ENCODE measurements at places on chromosomes 13 and 19.
A peak's percentile ranks its signal among the peaks of the same experiment; 100 is the strongest.

DNA sequence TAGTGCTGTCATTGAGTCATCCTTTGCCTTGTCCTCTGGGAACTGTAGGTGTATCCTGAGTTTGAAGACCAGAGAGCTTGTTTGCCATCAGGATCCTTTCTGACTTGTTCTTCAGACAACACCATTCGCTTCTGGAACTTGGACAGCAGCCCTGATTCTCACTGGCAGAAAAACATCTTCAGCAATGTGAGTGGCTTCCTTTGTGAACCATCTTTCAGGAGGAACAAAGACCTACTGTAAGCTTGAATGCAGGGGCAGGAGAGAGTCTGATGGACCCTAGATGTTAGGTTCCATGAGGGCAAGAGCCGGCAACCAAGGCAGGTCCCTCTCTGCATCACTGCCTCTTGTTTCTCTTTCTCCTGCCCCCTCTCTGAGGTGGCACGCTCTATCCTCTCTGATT, 26.7 kb downstream of the WDR62 start:
- DNase-seq = no peak

DNA sequence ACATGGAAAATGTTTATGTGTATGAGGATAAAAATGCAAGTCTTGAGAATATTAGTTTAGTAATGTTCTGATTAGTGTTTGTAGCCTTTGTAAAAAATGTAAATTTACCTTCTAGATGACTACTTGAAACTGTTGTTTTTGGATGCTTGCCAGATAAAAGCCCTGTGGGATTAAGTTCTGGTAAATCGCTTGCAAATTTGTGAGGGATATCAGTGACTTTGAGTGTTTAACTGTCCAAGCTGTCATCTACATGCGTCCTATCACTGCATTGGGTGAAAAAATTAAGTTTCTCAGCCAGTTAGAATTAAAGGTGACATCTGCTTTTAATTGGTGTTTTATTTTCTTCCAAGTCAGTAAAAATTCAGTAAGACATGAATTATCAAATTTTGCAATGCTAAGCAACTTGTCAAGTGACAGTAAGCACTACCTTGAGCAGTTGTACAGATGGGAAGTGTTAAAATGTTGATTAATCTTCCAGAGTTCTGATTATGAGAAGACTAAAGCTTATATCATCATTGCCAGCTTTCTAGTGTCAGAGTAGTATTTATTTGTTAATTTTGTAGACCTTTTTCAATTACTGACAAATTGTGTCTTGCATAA, 88.0 kb downstream of the PCCA start:
- no peak for DNase-seq

GRCh38 chr19:8988204-8988603, 22.0 kb downstream of the MUC16 start:
- no peak for DNase-seq

DNA sequence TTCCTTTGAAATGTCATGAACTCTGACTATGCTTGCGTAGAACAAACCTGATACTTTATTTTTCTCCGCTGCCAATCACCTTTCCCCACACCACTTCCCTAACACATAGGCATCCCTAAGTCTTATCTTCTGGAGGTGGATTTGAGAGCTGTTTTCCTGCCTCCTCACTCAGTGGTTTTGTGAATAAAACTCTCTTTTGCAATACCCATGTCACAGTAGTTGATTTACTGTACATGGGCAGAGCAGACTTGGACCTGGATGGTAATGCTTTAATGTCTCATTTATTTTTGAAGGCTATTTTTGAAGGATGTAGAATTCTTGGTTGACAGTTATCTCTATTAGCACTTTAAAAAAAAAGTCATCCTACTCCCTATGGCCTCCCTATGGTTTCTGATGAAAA, 881.8 kb downstream of the SLITRK5 start:
- DNase-seq = no peak

- no peak for DNase-seq
Observed at GRCh38 chr13:41599619-41600018, 142.3 kb downstream of the RGCC start.

GRCh38 chr13:33227927-33228647, 57.5 kb downstream of the STARD13 start:
- DNase-seq = no peak

- DNase-seq = no peak
Observed at GRCh38 chr13:41413872-41414271, 43.5 kb upstream of the RGCC start.

- DNase-seq = no peak
Observed at GRCh38 chr13:47005756-47006414, 109.0 kb upstream of the HTR2A start.

GRCh38 chr13:29782798-29783197, 67.6 kb downstream of the UBL3 start:
- no peak for DNase-seq

GRCh38 chr19:18114483-18114882, 16.9 kb downstream of the MAST3 start:
- DNase-seq = no peak

DNA sequence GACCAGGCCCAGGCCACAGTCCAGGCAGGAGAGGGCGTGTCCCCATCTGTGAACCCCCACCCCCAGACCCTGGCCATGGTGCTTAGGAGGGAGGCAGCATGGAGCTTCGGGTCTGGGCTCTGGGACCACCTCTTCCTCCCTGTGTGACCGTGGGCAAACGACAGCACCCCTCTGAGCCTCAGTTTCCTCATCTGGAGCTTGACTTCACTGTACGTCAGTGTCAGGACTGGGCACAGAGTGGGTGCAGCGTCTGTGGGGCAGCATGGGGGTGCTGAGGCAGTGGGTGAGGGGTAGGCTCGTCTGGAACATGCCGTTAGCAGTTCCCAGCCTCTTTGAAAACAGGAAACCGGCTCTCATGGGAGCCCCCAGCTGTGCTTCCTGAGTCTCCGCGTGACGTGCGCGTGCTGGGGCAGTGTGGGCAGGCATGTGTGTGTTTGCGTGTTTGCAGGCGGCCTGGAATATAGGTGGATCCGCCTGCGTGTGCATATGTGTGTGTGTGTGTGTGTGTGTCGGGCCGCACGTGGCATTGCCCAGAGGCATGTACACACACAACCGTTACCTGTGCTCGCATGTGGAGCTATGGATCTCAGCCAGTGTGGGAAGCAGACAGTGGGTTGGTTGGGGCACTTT, 15.8 kb downstream of the ARRDC2 start:
- peak; percentile 72 for DNase-seq

DNA sequence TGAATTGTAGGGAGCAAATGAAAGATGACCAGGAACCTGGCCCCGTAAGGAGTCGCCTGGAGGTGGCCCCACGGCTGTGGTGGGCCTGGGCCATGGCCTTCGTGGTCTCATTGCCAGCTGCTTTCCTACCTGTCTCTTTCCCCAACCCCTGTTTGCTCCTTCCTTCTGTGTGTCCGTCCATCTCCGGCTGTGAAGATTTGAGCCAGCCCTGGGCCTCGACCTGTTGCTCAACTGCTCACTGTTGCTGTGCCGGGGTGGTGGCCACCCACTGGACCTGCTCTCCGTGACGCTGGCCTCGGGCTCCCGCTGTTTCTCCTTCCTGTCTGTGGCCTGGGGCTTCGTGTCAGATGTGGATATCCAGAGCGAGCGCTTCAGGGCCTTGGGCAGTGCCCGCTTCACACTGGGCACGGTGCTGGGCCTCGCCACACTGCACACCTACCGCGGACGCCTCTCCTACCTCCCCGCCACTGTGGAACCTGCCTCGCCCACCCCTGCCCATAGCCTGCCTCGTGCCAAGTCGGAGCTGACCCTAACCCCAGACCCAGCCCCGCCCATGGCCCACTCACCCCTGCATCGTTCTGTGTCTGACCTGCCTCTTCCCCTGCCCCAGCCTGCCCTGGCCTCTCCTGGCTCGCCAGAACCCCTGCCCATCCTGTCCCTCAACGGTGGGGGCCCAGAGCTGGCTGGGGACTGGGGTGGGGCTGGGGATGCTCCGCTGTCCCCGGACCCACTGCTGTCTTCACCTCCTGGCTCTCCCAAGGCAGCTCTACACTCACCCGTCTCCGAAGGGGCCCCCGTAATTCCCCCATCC, 8.5 kb downstream of the DBP start:
- no peak for DNase-seq

DNA sequence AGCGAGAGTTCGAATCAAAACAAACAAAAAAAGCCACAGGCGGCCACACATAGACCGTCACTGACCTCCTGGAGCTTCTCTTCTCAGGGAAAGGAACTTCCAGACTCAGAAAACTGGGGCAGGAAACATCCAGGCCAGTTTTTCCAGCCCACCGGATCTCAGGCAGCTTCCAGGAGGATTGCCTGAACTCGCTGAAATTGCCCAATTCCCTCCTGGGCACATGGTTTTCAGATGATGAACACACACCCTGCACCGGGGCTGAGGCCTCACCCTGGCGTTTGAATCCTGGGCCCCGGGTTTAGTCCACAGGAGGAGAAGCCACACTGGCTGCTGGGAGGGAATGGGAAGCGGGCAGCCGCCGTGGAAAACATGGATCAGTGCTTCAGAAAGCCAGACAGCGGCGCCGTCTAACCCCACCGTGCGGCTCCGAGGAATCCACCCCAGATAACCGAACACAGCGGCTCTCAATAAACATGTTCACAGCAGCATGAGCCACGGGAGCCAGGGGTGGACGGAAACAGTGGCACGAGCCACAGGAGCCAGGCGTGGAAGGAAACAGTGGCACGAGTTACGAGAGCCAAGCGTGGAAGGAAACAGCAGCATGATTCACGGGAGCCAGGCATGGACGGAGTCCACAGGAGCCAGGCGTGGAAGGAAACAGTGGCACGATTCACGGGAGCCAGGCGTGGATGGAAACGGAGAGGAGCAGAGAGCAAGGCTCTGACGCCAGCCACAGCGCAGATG, 18.2 kb upstream of the PTBP1 start:
- DNase-seq = no peak

GRCh38 chr19:55723491-55723890, 14.7 kb downstream of the NLRP9 start:
- DNase-seq = no peak

- no peak for DNase-seq
Observed at GRCh38 chr19:40611096-40611495, 9.9 kb downstream of the LTBP4 start.

DNA sequence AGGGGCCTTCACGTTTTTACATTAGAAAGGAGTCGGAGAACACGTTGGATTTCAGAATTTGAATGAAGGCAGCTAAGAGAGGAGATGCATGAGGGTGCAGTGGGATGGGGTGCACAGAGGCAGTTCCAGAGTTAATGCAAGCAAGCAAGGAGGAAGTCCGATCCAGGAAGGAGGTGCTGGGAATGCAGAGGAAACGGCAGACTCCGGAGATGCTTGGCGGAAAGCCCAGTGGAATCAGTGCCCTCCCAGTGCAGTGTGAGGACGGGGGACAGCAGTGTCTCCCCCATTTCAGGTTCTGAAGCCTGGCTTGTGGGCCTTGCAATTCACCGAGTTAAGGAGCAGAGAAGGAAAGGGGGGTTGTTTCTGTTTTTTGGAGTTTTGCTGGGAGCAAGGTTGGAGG, 100.4 kb downstream of the COL4A2 start:
- no peak for DNase-seq

- no peak for DNase-seq
Observed at GRCh38 chr19:6238643-6239281, 41.0 kb downstream of the MLLT1 start.

- no peak for DNase-seq
Observed at GRCh38 chr13:23760000-23760399, 129.2 kb downstream of the MIPEP start.

GRCh38 chr13:97432232-97432916, 1.6 kb upstream of the RAP2A start:
- DNase-seq = no peak

GRCh38 chr13:83905641-83906040, 23.4 kb upstream of the SLITRK1 start:
- DNase-seq = no peak

GRCh38 chr13:42849200-42849599, 67.8 kb downstream of the FAM216B start:
- no peak for DNase-seq

- no peak for DNase-seq
Observed at GRCh38 chr13:34391076-34391475, 551.0 kb upstream of the NBEA start.

GRCh38 chr19:5218255-5218855, 122.3 kb downstream of the PTPRS start:
- no peak for DNase-seq

- DNase-seq = no peak
Observed at GRCh38 chr19:1941146-1942077, at the start of gene CSNK1G2. Gene CSNK1G2, plus strand, starts transcription at chr19:1941172. Its CDS starts 28,601 bp downstream, at chr19:1969773.

DNA sequence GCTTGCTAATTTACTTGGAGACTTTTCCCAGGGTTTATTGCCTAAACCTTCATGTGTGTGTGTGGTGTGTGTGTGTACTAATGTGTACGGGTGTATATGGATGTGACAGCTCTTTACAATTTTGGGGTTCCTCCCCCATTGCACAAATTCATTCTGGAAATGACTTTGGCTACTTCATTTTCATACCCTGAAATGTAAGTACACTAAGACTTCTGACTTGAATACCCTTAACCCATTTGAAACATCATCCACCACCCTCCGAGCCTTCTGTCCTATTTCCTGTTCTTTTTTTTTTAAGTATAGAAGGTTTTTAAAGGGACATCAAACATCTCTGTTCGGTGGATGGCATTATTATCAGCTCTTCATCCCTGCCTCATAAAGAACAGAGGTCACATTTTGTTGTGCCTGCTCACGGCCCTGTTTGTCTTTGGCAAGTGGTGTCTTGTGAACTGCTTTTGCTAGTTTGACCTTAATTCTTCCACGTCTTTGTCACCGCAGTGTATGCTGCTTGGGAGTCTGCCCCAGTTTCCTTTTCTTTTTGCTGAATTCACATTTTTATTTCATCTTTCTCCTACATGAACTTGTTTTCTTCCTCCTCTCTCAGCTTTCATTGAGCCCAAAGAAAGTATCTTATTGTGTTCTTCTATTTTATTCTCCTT, 228.3 kb downstream of the FOXO1 start:
- DNase-seq = no peak

- no peak for DNase-seq
Observed at GRCh38 chr13:90414691-90415596, 932.5 kb upstream of the MIR17HG start.

GRCh38 chr19:1841209-1841924, 6.9 kb downstream of the REXO1 start:
- DNase-seq = no peak

GRCh38 chr19:55044771-55045716, 7.0 kb upstream of the GP6 start:
- no peak for DNase-seq

DNA sequence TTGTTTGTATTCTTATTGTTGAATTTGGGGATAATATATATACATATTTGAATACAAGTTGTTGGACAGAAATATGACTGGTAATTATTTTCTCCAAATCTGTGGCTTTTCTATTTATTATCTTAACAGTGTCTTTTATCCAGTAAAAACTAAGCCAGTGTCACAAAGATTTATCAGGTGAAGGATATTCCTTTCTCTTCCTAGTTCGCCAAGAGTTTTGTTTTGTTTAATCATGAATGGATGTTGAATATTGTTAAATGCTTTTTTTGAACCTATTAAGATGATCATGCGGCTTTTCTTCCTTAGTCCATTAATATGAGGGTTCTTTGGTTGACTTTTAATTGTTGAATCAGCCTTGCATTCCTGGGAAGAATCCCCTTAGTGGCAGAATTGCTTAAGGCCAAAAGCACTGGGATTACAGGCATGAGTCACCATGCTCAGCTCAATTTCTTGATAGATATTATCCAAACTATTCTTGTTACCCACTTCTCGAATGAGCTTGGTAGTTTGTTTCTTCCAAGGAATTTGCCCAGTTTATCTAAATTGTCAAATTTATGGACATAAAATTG, 53.3 kb downstream of the TEX26 start:
- no peak for DNase-seq

- no peak for DNase-seq
Observed at GRCh38 chr19:33299051-33299688, 3.2 kb downstream of the CEBPA start.

Data from naive thymus-derived CD8-positive, alpha-beta T cell (primary cell).